ENCODE measurements at places on chromosomes 1 and 21.

- DNase-seq: no peak
These were observed 51.6 kb upstream of the SPATA6 start for GRCh38 chr1:48523558-48523957.

DNA sequence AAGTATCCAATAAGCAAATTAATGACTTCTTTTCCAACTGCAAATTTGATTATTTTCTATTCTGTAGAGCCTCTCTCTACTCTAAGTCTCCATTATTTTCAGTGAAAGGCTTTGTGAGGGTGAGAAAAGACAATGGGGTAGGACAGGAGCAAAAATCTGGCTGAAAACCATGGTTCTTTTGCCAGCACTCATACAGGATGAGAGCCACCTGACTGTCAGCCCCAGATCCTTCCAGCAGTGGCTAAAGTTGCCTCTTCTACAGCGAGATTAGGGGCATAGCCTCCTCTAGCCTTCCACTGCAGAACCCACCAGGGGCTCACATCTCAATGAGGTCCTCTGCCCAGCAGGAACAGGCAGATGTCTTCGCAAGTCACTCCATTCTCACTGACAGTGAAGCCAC is 23.7 kb downstream of the NMNAT2 start:
- peak; percentile 77 for DNase-seq

- DNase-seq: no peak
These were observed 175.1 kb downstream of the FASLG start for GRCh38 chr1:172833954-172834353.

DNA sequence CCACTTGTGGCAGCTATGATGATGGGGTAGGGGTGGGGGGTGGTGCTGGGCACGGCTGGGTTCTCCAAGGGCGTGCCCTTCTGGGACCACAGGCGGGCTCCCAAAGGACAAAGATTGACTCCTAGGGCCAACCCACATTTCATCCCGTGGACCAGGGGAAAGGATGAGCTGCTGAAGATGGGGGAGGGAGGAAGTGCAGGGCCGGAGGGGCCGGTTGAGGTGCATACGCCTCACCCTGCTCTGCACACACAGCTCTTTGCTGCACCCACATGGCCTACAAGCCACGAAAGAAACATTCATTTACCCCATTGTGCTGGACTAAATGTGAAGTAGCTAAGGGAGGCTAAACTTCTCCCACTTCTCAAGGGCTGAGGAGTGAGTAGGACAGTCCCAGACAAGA is 34.2 kb upstream of the GNPAT start:
- DNase-seq: no peak

DNA sequence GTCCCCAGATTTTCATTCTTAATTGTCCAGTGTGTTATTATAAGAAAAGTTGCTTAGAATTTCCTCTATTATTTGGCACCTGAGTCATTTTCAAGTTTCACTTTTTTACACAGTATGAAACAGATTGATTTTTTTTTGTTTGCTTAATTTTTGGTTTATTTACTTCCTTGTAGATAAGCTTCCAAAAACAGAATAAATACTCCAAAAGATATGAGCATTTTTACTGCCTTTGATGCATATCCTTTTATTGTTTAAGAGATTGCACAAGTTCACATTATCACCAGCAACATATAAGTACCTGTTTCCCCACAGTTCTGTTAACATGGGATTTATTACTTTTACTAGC is 36.3 kb upstream of the AHCYL1 start:
- DNase-seq: no peak

DNA sequence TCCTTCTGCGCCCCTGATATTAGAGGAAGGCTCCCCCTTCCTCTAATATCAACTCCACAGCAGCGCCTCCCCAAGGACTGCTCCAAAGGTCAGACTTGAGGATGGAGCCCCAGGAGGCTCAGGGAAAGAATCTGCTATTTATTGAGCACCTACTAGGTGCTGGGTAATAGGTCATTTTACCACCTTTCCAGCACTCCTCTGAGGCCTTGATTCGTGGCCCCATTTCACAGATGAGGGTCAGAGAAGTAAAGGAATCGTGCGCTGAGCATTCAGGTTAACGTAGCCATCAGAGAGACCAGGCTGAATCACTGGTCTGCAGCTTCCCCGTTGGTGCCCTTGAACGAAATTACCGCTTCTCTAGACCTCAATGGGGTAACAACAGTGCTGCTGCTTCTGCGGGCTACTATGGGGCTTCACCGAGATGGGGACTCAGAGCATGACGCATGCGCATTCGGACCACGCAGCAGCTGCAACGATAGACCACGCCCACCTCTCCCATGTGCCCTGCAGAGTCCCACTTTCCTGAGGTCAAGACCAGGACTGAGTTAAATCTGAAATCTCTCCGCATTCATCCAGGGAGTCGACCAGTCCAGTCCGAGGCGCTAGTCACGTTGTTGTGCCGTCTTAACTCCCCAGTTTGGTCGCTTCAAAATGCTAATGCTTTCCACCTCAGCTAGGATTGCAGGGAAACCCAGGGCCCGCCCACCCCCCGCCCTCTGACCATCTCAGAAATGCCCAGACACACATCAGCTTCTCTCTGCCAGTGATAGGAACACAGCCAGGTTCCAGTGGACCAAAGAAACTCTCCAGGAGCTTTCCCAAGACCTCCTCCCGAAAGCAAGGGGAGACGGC is 12.9 kb downstream of the CAMK2N1 start:
- no peak for DNase-seq

DNA sequence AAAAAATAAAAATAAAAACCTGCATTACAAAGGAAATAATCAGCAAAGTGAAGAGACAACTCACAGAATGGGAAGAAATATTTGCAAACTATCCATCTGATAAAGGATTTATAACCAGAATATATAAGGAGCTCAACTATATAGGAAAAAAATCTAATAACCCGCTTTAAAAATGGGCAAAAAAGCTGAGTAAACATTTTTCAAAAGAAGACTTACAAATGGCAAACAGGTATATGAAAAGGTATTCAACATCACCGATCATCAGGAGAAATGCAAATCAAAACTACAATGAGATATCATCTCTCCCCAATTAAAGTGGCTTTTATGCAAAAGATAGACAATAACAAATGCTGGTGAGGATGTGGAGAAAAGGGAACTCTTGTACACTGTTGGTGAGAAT is 3.8 kb upstream of the GNG5 start:
- DNase-seq: no peak

GRCh38 chr1:14923727-14924452 is 229.7 kb upstream of the TMEM51 start:
- no peak for DNase-seq

Data from cerebellar cortex (tissue), 1 donor.